ENCODE measurements at places on chromosomes 12 and 14. TPM values are rescaled to one million over a fixed set of nuclear protein-coding genes. Genes with fewer than 3 reads are reported as not detected.

DNA sequence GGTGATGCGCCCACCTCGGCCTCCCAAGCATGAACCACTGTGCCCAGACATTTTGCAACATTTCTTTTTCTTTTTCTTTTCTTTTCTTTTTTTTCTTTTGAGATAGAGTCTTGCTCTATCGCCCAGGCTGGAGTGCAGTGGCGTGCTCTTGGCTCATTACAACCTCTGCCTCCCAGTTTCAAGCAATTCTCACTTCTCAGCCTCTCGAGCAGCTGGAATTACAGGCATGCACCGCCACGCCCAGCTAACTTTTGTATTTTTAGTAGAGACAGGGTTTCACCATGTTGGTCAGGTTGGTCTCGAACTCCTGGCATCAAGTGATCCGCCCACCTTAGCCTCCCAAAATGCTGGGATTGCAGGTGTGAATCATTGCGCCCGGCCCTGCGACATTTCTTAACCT, 7.6 kb upstream of the CDC42BPB start:
- no peak overlapping the region for H3K27ac ChIP-seq
- H3K36me3 ChIP-seq = no peaks in the 10 kb centered on the region
- H3K4me3 ChIP-seq = no peak overlapping the region
- DNase-seq = no peak
- peaks cover 4% of the 10 kb centered on the region for H3K27me3 ChIP-seq
- no peaks in the 10 kb centered on the region for H3K4me1 ChIP-seq

DNA sequence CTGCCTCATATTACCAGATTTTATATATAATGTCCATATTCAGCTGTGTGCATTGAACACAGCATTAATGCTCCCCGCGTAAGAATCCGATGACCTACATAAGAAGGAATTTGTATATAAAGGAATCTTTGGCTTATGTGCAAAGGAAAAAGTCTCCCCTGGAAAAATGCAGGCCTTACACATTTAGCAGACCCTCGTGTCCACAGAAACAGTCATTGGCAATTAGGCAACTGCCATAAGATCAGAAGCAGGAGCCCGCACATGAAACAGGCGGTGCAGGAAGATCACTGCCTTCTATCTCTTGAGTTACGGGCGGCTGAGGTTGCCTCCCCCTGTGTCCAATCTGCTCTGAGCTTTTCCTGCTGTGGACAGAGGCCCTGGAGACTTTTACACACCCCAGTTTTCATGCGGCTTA, 63.2 kb upstream of the RFX4 start:
- H3K27me3 ChIP-seq = no peaks in the 10 kb centered on the region
- H3K36me3 ChIP-seq = no peaks in the 10 kb centered on the region
- no peak overlapping the region for H3K4me3 ChIP-seq
- no peak overlapping the region for H3K27ac ChIP-seq
- no peaks in the 10 kb centered on the region for H3K4me1 ChIP-seq

GRCh38 chr14:91352053-91352452, 65.6 kb downstream of the CCDC88C start:
- peaks cover 27% of the 10 kb centered on the region for H3K36me3 ChIP-seq
- peaks cover 93% of the 10 kb centered on the region for H3K4me1 ChIP-seq
- no peak overlapping the region for H3K4me3 ChIP-seq
- H3K27ac ChIP-seq = peak overlapping the region; percentile 86
- H3K27me3 ChIP-seq = no peaks in the 10 kb centered on the region
- peak; percentile 36 for DNase-seq

DNA sequence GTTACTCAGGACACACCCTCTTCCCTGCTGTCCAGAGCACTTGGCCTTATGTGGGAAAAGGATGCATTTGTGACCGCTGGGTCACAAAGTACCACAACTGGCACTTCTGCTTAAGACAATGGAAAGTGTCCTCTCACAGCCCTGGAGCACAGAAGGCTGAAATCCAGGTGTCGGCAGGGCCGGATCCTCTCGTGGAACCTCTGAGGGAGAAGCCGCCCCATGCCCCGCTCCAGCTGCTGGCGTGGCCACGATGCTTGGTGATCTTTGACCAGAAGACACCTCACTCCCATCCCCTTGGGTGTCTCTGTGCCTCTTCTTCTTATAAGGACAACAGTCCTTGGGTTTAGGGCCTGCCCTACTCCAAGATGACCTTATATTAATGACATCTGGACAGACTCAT, 157.0 kb downstream of the PIWIL1 start:
- no peak for DNase-seq
- H3K27me3 ChIP-seq = no peaks in the 10 kb centered on the region
- H3K27ac ChIP-seq = no peak overlapping the region
- H3K36me3 ChIP-seq = no peaks in the 10 kb centered on the region

- H3K36me3 ChIP-seq = no peaks in the 10 kb centered on the region
- H3K4me1 ChIP-seq = no peaks in the 10 kb centered on the region
- no peak for DNase-seq
- H3K27ac ChIP-seq = no peak overlapping the region
These were observed 115.9 kb downstream of the SLC25A21 start for GRCh38 chr14:37056473-37056872.

GRCh38 chr12:1474041-1474573, 120.3 kb downstream of the FBXL14 start:
- no peak overlapping the region for H3K4me3 ChIP-seq
- DNase-seq = peak; percentile 15
- H3K36me3 ChIP-seq = no peaks in the 10 kb centered on the region
- H3K27me3 ChIP-seq = no peaks in the 10 kb centered on the region

GRCh38 chr12:62604871-62605270, 138.2 kb downstream of the MON2 start:
- no peaks in the 10 kb centered on the region for H3K27me3 ChIP-seq
- peak; percentile 56 for DNase-seq
- peaks cover 3% of the 10 kb centered on the region for H3K4me1 ChIP-seq
- no peak overlapping the region for H3K4me3 ChIP-seq
- peak overlapping the region; percentile 98 for H3K27ac ChIP-seq
- H3K36me3 ChIP-seq = no peaks in the 10 kb centered on the region

DNA sequence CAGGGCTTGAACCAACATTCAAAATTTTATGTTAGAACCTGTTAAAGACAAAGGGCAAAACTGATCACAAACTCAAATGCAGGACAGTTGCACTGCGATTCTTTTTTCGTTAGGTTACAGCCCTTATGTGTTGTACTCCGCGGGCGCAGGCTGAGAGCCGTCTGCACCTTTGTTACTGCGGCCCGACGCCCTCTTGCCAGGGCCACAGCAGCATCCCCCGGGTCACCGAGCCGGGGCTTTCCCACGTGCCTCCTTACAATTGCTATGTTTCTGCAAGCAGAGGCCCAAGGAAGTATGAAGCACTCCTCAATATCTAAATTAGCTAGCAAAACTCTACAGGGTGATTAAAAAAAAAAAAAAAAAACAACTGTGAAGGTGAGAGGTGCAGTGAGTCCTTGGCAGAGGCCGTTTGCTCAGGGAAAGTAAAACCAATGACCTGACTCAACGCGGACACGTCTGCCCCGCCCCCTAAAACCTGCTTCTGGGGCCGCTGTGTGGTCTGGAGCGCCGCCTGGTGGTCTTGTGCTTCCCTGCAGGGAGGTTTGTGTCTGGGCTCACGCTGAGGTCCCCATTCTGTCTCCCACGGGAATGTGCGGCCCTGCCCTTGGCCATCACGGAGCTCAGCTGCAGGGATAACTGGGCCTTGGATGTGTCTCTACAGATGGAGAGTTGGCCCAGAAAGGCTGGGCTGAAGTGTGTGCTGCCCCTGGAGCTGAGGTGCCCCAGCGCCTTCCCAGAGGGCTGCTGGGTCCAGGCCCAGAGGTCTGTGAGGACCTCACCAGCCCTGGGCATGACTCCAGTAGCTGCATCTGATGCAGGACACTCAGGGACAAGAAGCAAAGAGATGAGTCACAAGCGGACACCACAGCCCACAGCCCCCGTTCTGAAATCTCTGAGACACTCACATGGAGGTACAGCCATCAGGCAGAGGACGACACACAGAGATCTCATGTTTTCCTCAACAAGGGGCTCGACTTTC, 418.5 kb downstream of the TMEM121 start:
- H3K27ac ChIP-seq = no peak overlapping the region
- H3K27me3 ChIP-seq = no peaks in the 10 kb centered on the region
- H3K36me3 ChIP-seq = no peaks in the 10 kb centered on the region
- peak; percentile 83 for DNase-seq

- no peaks in the 10 kb centered on the region for H3K4me1 ChIP-seq
- no peak overlapping the region for H3K27ac ChIP-seq
- H3K27me3 ChIP-seq = no peaks in the 10 kb centered on the region
- no peak for DNase-seq
These were observed 477.7 kb upstream of the SYT1 start for GRCh38 chr12:78386871-78387270.

DNA sequence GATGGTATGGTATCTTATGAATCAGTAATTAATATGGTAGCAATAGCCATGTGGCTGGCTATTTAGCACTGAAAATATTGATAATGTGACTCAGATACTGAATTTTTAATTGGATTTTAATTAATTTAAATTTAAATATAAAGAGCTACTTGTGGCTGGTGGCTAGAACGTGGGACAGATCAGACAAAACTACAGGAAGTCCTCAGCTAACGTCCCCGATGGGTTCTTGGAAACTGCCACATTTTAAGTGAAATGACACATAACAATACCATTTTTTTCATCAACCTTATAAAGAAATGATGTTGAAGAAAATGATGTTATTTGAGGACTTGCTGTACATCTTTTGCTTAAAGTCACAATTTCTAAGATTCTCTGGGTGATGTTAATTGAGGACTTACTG, 138.1 kb upstream of the FLRT2 start:
- H3K36me3 ChIP-seq = no peaks in the 10 kb centered on the region
- no peaks in the 10 kb centered on the region for H3K4me1 ChIP-seq
- H3K4me3 ChIP-seq = no peak overlapping the region

DNA sequence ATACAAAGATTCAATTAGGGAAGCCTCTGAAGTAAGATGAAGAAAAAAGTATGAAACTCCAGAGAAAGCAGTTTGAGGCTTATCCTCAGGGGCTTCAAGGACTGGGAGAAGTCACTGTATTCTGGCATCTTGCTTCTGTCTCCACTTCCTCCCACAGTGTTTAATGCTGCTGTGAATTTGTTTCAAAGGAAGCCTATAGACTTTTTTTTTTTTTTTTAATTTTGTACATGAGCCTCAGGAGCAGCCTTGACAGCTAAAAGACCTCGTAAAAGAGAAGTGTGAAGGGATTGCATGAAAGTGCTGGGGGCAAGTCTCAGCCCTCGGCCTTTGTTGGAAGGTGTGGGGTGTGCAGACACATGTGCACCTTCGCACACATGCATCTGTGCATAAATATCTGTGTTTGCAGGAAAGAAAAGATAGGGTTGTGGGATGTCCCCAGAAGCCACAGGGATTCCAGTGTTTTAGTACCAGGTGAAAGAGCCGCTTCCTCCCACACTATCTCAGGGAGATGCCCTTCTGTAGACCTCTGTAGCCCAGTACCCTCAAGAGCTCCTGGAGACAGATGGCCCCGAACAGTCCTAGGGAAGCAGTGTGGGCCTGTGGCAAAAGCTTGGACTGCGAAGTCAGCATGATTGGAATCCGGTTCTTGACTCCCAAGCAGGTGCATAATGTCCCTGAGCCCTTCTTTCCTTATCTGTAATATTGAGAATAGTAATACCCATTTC, 193.5 kb upstream of the BCL2L14 start:
- DNase-seq = no peak
- peaks cover 7% of the 10 kb centered on the region for H3K36me3 ChIP-seq
- no peak overlapping the region for H3K4me3 ChIP-seq
- no peaks in the 10 kb centered on the region for H3K4me1 ChIP-seq

GRCh38 chr14:38755036-38755435, 348.0 kb downstream of the SEC23A start:
- no peak overlapping the region for H3K27ac ChIP-seq
- H3K4me3 ChIP-seq = no peak overlapping the region
- no peaks in the 10 kb centered on the region for H3K36me3 ChIP-seq
- DNase-seq = no peak

DNA sequence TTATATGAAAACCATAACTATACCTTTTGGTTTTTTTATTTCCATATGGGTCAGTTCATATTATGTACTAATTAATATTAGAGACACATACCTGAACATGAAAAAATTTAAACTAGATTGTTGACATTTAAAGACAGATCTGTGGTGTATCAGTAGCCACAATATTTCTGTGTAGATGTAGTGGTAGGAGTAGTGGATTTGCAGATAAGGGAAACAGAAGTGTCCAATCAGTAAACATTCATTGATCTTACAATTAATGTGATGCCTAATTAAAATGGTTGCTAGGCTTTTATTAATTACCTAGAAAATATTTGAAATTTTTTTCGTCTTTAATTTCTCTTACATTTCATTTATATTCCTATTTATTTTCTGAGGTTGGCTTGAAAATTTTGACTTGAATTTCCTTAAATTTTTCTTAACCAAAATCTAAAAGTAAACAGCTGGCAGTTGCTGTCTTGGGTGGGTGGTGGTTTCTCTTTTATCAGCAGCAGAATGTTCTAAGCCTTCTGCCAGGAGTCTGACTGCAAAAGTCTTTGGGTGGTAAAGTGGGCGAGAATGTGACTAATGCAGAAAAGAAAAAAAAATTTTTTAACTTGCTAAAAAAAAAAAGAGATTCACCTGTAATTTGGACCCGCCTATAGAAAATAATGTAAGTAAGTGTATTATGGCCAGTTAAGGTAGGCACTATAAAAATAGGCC, 2.4 kb downstream of the FGFR1OP2 start:
- no peaks in the 10 kb centered on the region for H3K27me3 ChIP-seq
- peak; percentile 59 for DNase-seq
- H3K4me1 ChIP-seq = peaks cover 16% of the 10 kb centered on the region
- H3K4me3 ChIP-seq = peak overlapping the region; percentile 5

GRCh38 chr14:61515436-61516117, 179.7 kb upstream of the HIF1A start:
- H3K4me1 ChIP-seq = peaks cover 64% of the 10 kb centered on the region

DNA sequence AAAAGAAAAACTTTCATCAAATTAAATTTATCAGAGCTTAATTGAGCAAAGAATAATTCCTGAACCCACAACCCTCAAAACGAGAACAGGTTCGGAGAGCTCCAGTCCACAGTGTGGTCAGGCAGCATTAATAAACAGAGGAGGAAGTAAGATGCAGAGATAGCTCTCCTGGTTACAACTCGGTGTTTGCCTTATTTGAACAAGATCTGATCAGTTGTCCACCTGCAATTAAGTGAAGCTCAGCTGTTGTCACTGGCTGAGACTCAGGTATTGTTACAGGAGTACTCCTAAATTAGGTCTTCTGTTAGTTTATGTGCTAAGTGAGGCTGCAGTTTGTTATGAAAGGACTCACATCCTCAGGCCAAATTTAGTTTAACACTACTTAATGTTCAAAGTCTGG, 451.4 kb upstream of the PDE3A start:
- no peaks in the 10 kb centered on the region for H3K27me3 ChIP-seq
- no peak overlapping the region for H3K4me3 ChIP-seq
- DNase-seq = no peak
- no peak overlapping the region for H3K27ac ChIP-seq
- no peaks in the 10 kb centered on the region for H3K36me3 ChIP-seq
- H3K4me1 ChIP-seq = no peaks in the 10 kb centered on the region

DNA sequence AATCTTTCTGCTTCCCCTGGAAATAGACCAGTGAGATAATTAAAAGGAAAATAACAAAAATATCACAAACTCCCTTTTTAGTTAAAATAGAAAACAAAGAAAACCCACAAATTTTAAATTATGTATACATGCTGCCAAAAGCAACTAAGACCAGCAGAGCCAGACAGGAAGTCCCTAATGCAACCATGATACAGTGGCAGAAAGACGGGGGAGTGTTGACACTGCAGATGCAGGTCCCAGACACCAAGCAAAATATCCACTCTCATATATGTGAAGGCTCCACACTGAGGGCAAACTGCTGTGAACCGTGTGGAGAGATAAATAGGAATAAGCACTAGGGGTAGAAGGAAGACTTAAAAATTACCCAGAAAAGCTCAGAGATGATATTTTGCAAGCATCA, 401.0 kb downstream of the BTG1 start:
- H3K27me3 ChIP-seq = peaks cover 2% of the 10 kb centered on the region
- no peak for DNase-seq
- no peaks in the 10 kb centered on the region for H3K36me3 ChIP-seq
- H3K4me3 ChIP-seq = no peak overlapping the region

TEX52 gene
- not detected for total RNA-seq

Measured in natural killer cell (primary cell).